ENCODE measurements at places on chromosomes 16 and 17.
A peak's percentile ranks its signal among the peaks of the same experiment; 100 is the strongest.

DNA sequence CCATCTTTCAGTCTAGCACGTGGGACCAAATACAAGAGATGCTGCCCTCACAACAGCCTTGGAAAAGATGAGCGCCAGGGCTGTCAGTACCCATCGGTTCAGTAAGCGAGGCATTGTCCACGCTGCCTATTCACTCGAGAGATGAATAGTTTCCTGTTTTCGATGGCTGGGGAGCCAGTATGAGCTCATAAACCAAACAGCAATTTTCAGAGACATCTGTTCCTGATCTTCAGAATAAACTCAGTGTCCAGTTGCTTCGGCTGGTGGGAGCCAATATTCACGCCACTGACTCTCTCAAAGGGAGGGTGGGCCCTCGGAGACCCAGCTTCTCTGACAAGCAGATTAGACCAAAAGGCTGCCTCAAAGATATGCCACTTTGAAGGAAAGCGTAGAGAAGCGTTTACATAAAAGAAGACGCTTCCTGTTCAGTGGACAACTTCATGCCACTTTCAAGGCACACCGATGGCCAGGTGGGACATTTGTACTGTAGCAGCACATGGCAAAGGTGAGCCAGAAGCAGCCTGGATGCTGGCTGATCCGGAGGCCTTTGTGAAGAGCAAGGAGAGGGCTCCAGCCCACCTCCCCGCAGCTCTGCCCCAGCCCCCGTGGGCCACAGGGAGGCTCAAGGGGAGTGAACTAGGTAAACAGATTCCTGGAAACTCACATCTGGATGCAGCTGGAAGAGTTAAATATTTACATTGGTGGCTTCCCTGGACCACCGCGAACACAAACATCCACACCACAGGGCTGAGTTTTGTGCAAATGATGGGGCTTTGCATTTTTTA, 6.0 kb downstream of the TIMM22 start:
- DNase-seq = no peak

- no peak for DNase-seq
Observed at GRCh38 chr16:70756071-70756470, 44.9 kb downstream of the VAC14 start.

GRCh38 chr16:79449067-79449769, 151.3 kb downstream of the MAF start:
- DNase-seq = no peak

GRCh38 chr17:4940555-4941318, 669 bp downstream of the RNF167 start:
- peak; percentile 23 for DNase-seq

DNA sequence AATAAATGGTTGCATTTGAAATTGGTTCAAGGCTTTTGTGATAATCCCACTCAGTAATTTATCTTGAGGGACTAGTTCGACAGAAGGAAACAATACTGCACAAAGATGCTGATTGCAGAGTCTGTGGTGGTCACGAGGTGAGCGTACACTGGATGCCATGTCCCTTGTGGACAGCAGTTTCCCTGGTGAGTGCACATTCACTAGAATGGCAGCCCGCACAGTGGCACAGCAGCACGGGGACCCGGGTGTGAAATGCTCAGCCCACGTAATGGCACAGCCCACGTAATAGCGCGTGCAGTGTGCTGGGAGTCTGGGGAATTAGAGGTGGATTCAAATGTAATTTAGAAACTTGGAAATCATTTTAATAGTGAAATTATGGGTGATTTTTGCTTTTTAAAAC, 154.0 kb downstream of the LGALS9B start:
- DNase-seq = no peak

- no peak for DNase-seq
Observed at GRCh38 chr16:67481561-67482232, 740 bp upstream of the ATP6V0D1 start.

GRCh38 chr16:66420396-66420795, 6.7 kb upstream of the BEAN1 start:
- no peak for DNase-seq

GRCh38 chr16:87464691-87465300, 28.0 kb downstream of the ZCCHC14 start:
- DNase-seq = no peak

DNA sequence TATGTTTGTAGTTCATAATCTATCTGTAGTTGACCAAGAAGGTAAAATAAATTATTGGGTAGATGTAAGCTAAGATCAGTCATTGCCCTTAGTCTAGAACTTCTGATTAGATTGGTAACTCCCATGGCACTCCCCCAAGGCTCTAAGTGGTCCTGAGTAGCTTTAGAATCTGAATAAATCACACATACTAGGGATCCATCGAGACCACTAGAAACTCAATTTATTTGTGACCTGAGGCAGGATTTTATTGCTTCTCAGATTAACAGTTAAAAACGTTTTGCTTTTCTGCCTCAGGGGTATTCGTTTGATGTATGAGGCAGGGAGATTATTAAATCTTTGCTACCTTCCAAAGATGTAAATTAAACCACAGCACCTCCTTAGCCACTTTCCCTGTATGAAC, 24.9 kb downstream of the CMTR2 start:
- DNase-seq = no peak

DNA sequence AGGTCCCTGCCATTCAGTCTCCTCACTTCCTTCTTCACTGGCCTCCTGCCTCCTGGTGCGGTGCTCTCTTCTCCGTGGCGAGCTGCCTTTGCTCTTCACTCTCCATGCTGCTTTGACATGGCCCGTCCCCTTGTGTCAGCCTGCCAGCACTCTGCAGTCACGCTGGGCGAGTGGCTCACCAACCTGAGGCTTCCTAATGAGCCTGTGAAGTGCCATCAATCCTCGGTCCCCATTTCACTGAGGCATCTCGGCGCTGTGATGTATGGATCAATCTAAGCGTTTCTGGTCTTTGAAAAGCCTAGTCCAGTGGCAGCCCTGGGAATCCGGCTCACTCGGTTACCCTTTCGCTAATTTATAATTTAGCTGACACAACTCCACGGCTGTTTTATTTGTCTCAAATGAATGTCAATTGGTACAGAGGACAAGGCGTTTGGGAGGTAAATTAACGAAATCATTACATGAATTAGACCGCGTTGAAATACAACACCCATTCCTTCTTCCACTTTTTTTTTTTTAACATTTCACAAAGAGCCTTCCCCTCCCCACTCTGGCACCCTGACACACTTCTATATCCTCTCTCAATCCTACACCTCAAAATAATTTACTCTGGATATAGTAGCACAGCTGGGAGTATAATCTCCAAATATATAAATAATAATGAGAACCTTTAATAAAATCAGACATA, 610.7 kb downstream of the TMEM114 start:
- DNase-seq = no peak

GRCh38 chr16:53166099-53166498, 111.3 kb downstream of the CHD9 start:
- no peak for DNase-seq

DNA sequence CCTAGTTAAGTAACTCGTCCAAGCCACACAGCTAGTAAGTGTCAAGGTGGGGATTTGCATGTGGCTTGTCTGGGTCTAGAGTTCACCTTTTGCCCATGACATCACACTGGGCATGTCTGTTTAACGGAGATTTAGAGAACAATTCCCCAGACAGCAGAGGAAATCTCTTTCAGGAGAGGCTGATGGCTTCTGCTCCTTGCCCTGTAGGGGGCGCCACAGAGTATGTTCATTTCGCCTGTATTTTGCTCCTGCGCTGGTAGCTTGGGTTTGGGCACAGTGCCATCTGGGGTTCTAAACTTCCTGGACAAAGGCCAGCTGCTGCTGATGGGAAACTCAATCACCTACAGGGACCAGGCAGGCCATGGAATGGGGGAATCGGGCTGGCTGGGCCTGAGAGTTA, 20.4 kb downstream of the OTOA start:
- DNase-seq = no peak

DNA sequence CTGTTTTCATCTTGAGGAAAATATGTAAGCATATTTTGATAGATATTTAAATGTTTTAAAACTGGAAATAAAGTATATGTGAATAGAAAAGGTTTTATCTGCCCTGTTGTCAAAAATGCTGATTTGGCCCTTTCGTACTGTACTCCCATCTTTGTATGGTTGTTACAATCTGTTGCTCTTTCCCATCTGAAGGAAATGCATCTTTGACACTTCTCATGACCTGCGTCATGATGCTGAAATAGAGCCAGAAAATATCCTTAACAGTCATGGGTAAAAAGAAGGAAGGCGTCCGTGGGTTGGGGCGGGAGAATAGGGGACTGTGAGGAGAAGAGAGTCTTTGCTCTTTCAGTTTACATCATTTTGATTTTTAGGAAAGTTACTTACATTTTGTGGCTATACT, 327.7 kb downstream of the BCAS3 start:
- DNase-seq = no peak

DNA sequence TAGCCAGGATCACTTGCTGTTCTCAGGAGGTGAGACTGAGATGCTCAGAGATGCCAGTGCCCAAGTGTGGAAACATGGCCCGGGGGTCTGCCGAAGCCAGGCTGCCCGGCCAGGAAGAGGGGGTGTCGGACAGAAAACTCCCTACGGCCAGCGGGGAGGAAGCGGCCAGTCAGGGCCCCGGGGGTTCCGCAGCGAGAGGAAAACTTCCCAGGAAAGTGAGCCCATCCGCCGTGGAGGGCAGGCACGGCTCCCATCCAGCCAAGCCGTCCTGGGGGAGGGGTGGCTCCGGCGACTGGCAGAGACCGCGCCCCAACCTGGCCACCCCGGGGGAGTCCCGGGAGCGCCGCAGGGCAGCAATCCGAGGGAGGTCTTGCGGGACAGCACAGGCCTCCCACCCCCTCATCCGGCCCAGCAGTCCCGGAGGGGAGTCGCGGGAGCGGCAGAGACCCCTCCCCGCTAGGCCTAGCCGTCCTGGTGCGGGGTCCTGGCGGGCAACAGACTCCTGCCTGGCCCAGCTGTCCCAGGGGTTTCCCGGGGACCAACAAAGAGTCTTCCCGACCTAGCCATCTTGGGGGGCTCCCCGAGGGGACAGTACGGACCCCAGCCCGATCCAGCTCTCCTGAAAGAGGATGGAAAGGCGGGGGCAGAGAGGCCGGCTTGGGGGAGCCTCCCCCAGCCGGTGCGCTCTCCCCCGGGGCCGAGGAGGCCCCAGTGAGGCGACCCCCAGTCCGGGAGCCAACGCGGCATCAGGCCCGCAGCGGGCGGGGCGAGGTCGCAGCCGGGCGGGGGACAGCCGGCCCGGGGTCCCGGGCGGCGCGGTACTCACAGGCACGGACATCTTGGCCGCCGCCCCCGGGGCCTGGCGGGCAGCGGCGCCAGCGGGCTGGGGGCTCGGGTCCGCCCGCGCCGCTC, 13.8 kb upstream of the BCAR1 start:
- DNase-seq = no peak

GRCh38 chr17:7283471-7284216, 2.1 kb downstream of the SLC2A4 start:
- DNase-seq = no peak

DNA sequence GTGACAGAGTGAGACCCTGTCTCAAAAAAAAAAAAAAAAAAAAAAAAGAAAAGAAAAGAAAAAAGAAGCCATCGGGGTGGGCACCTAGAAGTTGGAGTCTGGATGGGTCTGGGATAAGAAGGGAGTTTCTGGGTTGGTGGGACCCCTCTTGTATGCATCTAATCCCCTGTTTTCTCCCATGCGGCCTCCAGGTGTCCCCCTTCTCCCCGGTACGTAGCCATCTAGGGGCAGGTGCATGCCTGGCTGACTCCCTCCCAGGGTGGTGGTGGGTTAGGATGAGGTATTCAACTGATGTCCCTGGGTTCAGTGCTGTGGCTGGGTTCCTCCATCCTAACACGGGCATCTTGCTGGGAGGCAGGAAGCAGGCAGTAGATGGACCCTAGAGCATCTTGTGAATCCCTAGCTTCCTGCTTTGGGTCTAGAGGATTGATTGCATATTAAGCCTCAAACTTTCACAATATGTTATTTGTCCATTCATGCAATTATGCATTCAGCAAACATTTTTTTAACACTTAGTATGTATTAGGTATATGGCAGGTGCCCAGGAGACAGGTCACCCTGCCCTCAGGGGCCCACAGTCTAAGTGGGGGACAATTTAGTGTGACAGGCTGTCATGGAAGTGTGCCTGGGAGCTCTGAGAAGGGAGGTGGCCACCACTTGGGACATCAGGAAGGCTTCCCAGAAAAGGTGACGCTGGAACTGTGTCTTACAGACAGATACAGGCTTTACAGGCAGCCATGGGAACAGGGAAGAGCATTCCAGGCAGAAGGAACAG, 13.1 kb downstream of the FMNL1 start:
- no peak for DNase-seq

DNA sequence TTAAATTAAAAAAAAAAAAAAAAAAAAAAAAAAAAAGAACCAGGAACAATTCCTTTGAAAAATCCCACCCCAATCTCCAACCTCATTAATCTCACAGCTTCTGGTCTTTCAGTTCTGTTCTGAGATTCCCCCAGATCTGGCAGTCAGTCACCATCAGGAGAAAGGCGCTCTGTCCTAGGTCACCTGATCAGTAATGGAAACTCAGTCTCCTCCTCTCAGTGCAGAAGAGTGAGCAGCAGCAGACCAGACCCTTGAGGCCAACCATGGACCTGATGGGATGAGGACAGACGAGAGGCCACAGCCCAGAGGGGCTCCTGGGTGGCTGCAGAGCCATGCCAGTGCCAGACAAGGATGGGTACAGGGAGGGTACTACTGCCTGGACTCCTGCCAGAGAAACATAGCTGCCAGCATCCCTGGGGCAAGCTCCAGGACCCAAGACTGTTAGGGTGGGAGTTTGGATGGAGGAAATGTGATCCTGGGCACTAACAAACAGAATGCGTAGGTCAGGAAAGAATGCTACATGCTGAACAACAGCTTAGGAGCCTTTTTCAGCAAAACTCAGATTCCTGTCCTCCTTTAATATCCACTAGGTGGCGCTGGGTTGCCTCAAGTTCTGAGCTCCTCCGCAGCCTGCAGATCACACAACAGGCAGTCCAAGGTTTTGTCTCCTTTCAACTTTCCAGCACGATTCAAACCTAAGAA, 28.7 kb downstream of the MPG start:
- no peak for DNase-seq

- DNase-seq = no peak
Observed at GRCh38 chr16:918741-919657, 51.8 kb downstream of the LMF1 start.

DNA sequence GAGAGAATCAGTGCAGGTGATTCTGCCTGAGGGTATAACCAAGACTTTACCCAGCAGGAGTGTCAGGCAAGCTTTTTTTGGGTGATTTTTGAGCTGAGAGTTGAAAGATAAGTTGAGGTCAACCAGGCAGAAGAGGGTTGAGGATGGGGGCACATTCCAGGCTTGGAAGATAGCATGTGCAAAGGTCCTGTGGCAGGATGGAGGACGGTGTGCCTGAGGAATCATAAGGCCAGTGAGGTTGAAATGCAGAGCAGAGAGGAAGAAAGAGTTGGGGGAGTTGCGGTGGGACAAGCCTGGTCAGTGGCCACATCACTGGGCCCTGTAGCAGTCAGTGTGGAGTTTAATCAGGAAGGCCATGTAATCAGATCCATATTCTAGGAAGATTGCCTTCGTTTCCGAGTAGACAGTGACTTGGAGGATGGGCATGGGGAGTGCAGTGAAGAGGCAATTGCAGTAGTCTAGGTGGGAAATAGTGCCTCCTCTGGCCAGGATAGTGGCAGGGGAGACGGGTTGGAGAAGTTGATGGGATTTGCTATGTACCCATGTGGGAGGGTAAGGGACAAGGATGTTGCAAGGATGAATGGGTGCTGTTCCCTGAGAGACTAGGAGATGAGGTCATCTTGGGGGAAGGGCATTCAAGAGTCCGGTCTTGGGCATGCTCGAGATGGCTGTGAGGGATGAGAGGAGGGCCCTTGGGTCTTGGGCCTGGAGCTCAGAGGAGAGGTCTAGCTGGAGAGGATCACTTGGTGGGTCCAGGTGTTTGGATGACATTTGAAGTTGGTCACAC, 3.9 kb downstream of the PLEKHG4 start:
- no peak for DNase-seq

GRCh38 chr16:65070831-65071432, 50.9 kb downstream of the CDH11 start:
- no peak for DNase-seq

GRCh38 chr17:34371405-34372100, 8.5 kb upstream of the CCL1 start:
- DNase-seq = no peak
